Stimulated activated CD4-positive, alpha-beta T cell treated with anti-CD3 and anti-CD28 coated beads, Interleukin-4, amount 100 ng/mL, for 1 hour (primary cell): ENCODE measurements at places on chromosomes 6 and 20.
A peak's percentile ranks its signal among the peaks of the same experiment; 100 is the strongest.

DNA sequence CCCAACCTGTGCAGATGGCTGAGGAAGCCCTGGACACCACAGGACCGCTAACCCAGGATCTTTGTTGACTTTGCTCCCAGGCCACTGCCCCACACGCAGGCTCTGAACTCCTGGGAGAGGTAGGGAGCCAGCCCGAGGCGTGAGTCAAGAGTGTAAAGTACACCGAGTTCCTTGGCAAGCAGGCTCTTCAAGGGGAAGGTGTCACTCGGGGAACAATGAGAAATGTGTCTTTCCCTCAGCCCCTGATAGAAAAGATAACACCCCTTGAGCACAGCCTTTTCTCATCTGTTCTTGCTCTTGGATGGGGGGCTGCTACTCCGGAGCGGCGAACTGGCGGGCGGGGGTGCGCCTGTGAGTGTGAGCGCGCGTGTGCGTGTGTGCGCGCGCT, 472 bp upstream of the EDN3 start:
- DNase-seq = no peak

DNA sequence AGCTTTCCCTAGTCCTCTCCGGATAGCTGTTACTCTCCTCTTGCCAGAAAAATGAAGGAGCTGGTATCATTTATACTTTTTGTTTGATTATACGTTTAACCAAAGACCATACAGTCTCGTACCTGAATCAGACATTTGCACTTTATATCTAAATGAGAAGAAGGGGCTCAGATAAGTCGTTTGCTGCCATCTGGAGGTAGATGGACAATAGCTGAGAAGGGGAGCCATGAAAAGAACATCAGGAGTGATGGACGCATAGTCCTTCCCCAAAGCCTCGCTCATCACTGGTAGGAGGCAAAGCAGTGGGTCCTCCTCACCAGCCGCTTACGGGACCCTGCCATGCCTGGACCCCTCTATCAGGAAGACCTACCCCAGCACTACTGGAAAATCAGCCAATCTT, 45.4 kb downstream of the RPF2 start:
- no peak for DNase-seq

DNA sequence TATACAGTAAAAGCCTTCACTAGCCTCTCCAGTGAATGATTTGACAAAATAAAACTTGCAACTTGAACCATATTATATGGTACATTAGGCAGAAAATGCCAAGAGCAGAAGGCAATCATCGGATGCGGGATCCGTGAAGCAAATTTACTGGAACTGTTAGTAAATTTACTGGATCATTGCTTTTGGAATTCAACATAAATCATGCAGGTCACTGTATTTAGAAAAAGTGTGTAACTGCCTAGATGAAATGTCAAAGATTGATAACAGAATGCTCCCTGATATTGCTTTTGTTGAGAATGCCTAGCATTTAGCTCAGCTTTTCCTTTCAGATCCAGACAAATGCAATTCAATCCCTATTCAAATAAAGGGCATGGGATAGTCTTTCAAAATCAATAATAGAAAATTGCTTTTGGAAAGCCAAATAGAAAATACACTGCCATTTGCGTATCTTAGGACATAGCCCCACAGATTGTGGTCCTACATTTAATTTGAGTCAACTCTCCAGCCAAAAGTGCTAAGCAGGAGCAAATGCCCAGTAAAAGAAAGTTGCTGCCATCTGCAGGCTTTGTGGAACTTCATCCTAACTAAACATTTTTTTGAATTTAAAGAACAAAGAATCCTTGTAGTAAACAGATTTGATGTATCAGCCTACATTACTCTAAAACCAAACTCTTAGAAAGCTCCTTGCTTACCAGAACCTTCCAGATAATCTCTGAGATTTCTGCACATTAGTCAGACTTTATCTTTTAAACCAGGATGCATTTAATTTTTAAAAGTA, 109.5 kb upstream of the HSF2 start:
- DNase-seq = no peak

DNA sequence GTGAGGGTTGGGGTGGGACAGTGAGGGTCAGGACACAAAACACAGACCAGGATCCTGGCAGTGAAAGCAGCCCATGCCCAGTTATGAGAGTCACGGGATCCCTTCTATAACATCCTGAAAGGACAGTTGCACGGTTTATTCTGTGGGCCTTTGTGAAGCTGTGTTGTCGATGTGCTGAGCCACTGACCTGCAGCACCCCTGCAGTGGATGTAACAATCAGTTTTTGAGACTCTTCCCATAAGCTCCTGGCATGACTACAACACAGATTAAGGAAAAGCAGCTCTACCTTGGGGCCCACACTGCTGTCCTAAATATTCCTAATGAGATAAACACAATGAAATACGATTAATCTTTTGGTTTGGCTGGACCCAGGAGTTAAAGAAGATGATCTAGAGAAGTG, 3.7 kb downstream of the PYGB start:
- no peak for DNase-seq

- DNase-seq = no peak
Observed at GRCh38 chr6:43763812-43764522, 6.0 kb upstream of the VEGFA start.

GRCh38 chr6:126914172-126914571, 204.3 kb upstream of the RSPO3 start:
- DNase-seq = no peak

GRCh38 chr20:22861231-22861980, 173.7 kb upstream of the SSTR4 start:
- no peak for DNase-seq

- DNase-seq = no peak
Observed at GRCh38 chr20:43736588-43737158, 9.9 kb upstream of the GTSF1L start.

GRCh38 chr20:46209930-46210671, 92.0 kb downstream of the CD40 start:
- DNase-seq = no peak

GRCh38 chr6:104642871-104643270, 216.8 kb downstream of the HACE1 start:
- DNase-seq = no peak

DNA sequence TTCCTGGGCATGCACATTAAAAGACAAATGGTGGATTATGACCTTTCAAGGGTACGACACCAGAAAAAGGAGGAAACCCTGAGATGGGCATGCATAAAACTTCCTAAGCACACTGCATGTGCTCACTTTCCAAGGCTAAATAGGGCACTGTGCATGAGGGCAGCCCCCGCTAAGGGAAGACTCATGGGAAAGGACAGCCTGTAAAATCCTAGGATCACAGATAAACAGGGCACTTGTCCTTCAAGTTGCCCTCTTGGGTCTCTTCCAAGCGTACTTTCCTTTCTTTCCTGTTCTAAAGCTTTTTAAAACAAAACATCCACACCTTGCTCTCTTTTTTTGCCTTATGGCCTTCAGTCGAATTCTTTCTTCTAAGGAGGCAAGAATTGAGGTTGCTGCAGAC, 106.5 kb upstream of the SYNCRIP start:
- DNase-seq = no peak

- no peak for DNase-seq
Observed at GRCh38 chr6:119269266-119270103, 80.1 kb downstream of the MAN1A1 start.

GRCh38 chr6:35287671-35288396, 9.8 kb upstream of the DEF6 start:
- DNase-seq = no peak

DNA sequence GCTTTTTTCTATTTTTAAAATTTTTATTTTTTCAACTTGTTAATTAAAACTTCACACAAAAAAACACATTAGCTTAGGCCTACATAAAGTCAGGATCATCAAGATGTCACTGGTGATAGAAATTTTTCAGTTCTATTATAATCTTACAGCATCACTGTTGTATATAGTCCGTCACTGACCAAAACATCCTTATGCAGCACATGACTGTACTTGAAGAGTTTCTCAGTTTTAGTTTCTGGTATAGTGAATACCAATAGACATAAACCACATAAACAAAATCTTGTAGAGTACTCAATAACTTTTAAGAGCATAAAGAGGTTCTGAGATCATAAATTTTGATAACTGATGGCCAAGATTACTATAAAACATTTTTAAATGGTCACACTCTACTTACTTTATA, 71.8 kb downstream of the ASCC3 start:
- DNase-seq = no peak

GRCh38 chr6:143406673-143407072, 43.8 kb downstream of the ADAT2 start:
- no peak for DNase-seq

DNA sequence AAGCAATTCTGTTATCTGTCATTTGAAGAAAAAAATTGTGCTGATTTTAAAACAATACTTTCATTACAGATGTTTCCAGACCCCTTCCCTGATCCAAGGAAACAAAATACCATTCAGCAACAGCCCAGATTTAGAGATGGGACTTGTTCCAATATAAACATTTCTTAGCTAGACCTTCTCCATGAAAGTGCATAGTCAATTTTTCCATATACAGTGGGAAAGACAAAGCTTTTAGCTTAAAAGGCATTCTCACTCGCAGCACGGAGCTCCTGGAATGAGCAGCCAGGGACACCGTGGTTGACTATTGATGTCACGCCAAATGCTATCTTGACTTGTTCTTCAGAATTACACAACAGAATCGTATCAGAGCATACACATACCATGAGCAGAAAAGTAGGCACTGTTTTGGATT, 21.5 kb downstream of the LAMA4 start:
- DNase-seq = no peak

DNA sequence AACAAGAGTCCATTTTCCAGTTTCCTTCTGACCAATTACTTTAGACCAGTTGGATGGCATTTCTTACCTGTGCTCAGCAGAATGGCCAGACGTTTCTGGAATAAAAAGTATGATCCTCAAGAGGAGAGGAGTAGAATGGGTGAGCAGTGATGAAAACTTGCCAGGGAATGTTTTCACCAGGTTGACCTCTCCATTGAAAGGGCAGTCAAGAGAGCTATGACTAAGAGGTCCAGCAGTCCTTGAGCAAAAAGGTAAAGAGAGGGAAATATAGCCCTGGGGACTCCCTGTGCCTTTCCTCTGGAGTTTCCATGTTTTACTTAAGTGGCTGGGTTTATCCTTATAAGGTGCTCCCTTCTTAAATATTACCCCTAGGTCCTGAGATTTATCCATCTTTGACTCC, 210.9 kb downstream of the TBX18 start:
- no peak for DNase-seq

GRCh38 chr20:58287638-58288037, 21.9 kb upstream of the RAB22A start:
- no peak for DNase-seq

- no peak for DNase-seq
Observed at GRCh38 chr20:48467622-48468021, 360.2 kb downstream of the PREX1 start.

DNA sequence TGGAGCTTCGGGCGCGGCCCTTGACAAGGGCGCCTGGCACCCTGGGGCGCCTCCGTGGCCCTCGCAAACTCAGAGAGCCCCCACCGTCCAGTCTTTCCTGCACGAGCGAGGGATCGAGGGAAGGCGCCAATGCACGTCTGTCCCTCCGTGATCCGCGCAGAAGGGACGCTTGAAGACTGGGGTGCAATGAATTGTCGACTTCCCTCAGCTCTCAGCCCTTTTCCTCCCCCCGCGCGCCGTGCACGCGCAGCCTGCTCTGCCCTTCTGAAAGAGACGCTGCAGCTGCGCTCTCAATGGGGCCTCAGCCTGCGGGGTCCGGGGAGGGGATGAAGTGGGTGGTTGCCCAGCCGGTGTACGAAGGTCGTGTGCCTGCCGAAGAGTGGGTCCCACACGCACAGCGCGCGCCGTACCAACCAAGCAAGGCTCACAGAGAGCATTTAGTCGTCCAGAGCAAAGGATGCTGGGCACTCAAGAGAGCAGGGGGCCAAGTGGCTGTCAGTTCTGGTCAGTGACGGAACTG, 5.5 kb upstream of the SOX4 start:
- peak; percentile 22 for DNase-seq

- no peak for DNase-seq
Observed at GRCh38 chr6:162264581-162264980, 463.0 kb downstream of the PRKN start.

GRCh38 chr6:30399390-30400058, 54.6 kb downstream of the RPP21 start:
- no peak for DNase-seq

GRCh38 chr20:41533537-41534136, 84.5 kb downstream of the CHD6 start:
- DNase-seq = no peak

DNA sequence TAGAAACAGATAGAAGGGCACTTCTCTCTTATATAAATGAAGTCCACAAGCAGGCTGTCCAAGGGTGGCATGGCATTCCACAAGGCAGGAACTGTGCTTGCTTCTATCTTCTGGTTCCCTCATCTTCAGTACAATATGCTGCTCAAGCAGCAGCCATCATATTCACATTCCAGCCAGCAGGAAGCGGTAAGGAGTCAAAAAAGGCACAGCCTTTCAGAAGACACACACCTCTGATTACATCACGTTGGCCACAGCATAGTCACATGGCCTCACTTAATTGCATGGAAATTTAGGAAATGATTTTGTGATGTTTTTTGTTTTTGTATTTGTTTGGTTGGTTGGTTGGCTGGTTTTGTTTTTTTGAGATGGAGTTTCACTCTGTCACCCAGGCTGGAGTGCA, 19.0 kb downstream of the REM1 start:
- DNase-seq = no peak

DNA sequence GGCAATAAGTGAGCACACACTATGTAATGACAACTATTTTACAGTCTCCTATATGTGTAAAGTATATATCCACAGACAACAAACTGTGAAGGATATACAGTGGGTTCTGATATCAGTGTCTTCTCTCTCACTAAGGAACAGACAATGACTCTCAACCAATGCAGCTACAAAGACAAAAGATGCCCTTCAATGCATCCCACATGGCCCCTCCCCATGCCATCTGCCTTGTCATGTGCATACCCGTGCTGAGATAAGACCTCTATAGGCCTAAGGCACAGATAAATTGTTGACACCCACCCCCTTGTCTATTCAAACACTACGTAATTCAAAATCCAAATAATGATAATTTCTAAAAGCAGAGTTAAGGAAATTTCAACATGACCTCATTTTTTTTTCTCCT, 1123.5 kb upstream of the MAP3K7 start:
- DNase-seq = no peak

GRCh38 chr6:156971153-156971885, 194.1 kb downstream of the ARID1B start:
- no peak for DNase-seq

GRCh38 chr6:43584892-43585570, 9.0 kb downstream of the POLH start:
- no peak for DNase-seq

GRCh38 chr6:145808239-145808638, 6.4 kb downstream of the FBXO30 start:
- DNase-seq = no peak
